ENCODE measurements at places on chromosomes 5 and 9. TPM values are rescaled to one million over a fixed set of nuclear protein-coding genes. Genes with fewer than 3 reads are reported as not detected.

Gene ANKRD34B
- 0.15 TPM for total RNA-seq

Gene SPINK4
- not detected for total RNA-seq

Gene FBLL1
- not detected for total RNA-seq

Gene ZER1
- total RNA-seq: 37.3 TPM
